ENCODE measurements at places on chromosomes 6 and 20.

DNA sequence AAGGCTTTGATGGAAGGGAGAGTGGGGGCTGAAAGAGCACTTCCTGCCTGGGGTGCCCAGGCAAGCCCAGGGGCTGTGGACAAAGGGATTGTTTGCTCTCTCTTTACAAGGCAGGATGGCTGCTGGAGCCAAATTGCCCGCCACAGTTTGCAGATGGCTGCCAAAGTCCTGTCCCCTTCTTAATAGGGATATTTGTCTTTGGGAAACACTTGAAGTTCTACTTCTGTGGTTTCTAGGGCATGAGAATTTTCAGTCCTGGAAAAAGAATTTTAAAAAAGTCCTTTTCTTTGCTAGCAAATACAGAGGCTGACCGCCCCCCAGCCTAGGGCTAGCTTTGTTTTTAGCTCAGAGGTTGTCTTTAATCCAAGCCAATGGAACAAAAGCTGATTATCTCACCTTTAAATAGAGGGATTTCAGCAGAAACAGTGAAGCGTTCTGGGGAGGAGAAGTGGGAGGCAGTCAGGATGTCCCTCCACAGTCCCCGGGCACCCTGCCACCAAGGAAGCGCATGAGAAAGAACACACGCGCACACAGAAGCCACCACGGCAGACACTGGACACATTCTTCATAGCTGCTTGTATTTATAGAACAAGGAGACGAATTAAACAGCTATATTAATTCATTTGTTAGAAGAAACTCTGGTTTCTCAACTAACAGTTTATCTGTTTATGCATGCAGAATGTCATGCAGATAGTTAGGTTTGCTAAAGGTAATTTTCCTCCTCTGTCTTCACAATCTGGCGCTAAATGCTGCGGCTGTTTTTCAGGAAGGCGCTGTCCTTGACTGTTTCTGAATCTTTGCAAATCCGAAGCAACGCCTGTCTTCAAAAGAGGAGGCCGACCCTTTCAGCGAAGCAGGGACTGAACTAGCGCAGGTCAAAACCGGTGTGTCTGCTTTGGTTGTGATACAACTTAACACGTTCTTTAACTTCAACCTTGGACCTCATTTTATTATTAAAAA lies 736.9 kb downstream of the QKI start:
- no peak for DNase-seq

DNA sequence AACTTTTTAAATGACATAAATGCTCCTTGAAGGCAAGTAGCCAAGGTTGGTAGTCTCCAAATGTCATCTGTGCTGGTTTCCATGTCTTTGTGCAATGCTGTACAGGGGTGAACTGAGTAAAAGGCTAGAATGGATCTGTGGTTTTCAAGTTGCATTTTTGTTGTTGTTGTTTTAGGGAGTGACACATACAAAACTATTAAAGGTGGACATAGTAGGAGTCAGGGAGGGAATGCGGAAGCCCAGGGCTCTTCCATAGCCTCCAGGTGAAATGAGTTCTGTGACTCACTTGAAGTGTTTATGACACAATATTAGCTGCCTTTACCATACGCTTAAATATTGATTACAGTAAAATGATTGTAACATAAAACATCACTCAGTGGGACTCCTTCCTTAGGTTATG lies 22.5 kb upstream of the QKI start:
- no peak for DNase-seq

DNA sequence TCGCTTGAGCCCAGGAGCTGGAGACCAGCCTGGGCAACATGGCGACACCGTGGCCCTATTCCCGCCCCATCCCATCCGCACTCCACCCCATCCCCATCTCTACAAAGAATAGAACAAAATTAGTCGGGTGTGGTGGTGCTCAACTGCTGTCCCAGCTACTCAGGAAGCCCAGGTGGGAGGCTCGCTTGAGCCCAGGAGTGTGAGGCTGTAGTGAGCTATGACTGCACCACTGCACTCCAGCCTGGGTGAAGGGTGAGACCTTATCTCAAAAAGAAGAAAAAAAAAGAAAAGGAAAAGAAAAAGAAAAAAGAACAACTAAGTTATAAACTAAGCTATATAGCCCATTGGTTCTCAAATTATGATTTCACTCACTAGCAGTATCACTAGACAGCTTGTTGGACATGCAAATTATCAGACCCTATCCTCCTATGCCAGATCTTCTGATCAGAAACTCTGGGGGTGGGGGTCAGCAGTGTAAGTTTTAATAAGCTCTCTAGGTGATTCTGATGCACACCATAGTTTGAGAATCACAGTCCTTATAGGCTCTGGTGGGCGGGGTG lies 491 bp upstream of the ITCH start:
- no peak for DNase-seq

DNA sequence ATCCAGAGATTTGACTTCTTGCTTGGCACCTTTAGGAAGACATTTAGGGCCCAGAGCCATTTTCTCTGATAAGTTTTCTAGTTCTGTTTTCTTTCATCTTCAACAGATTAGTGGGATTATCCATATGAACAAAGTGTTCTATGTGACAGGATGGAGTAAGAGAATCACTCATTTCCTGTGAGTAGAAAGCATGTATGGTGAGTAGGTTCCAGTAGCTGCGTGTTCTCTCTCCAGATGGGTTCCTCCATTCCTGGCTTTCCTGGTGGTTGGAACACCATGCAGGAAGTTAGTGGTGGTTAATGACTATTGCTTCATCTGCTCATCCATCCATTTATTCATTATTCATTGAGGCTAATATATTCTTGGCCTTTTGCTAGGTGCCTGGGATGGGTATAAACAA lies 54.0 kb downstream of the EFCAB8 start:
- no peak for DNase-seq
